ENCODE measurements at places on chromosomes 4 and X.
A peak's percentile ranks its signal among the peaks of the same experiment; 100 is the strongest.

- DNase-seq = peak; percentile 92
Observed at GRCh38 chr4:110610940-110611831, 11.7 kb downstream of the PITX2 start.

DNA sequence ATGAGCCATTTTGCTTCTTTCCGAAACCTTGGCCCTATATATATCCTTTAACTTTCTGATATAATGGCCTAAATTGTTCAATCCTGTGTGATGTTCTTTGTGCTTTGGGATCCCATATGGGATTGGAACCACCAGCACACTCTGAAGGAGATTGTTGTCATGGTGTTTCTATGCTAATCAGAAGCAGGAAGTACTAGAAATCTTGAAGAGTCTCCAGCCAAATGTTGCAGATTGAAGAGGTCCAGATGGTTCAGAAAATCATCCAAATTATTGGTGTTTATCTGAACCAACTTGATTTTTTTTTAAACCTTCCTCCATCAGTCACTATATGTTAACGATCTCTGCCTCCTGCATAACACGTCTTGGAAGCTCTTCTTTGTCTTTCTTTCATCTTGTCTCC lies 72.8 kb downstream of the KIT start:
- DNase-seq = no peak

GRCh38 chr4:85672116-85672515 lies 197.2 kb downstream of the ARHGAP24 start:
- DNase-seq = no peak

DNA sequence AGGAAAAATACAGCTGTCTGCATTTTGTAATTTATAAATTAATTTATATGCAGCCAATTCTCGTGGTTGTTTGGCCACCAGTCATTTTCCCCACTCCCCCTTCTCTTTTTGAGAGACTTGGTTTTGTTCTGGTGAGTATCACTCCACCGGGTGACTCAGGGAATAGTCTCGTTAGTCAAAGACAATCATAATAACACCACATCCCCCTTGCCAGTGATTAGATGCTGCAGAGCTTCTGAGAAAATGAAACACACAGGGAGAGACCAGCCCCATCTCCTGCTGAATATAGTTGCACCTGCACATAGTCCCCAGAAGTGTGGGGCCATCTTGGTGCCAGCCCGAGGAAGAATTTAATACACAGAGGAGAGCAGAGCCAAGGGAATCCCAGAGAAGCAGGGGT lies 8.0 kb upstream of the FNIP2 start:
- DNase-seq = no peak

DNA sequence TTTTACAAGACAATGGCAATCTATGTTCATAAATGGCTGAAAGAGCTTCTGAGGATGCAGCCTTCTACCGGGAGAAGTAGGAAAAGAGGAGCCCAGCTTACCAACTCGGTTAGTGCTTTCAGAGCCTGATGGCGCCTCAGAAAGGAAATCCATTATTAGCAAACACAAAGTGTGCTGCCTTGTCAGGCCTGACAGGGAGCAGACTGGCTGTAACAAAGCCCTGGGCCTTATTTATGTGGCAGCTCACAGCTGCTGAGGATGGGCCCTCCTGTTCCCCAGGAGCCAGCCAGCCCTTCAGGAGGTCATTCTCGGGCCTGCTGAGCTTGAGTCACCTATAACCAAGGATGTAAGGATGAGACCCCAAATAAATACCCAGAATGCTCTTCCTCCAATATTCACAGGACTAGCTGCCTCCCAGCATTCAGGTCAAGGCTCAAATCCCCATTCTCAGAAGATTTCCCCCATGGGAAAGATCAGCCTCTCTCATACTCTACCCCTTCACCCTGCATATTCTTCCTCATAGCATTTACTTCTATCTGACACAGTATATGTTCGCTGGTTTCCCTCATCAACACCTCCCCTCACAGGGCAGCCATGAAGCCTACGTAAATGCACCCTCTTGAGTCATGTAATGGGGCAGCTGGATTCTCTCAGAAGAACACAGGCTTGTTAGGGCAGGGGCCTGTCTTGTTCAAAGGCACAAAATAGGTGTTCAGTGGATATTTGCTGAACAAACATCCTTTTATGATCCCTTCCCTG lies 227.0 kb upstream of the RASGEF1B start:
- peak; percentile 37 for DNase-seq

DNA sequence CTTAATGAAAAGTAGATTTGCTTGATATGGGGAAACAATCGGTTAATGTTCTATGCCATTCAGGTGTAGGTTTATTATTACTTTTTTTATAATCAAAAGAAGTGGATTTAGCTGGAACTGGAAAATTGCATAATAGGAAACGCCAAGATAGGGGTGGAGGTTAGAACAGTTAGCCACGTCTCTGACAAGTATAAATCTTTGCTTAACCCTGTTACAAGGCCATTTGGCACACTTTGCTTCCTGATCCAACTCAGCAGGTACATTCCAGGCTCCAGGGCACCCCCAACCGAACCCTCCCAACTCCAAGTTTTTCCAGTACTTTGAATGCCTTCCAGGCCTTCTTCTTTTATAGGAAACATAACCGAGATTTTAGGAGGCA lies 50.6 kb upstream of the ACSL4 start:
- DNase-seq = no peak

GRCh38 chr4:144171697-144172096 lies 31.2 kb upstream of the GYPA start:
- no peak for DNase-seq

- no peak for DNase-seq
Observed at GRCh38 chr4:69116645-69117321, 20.5 kb downstream of the UGT2B7 start.

GRCh38 chr4:168257768-168258167 lies 60.8 kb downstream of the DDX60 start:
- no peak for DNase-seq

DNA sequence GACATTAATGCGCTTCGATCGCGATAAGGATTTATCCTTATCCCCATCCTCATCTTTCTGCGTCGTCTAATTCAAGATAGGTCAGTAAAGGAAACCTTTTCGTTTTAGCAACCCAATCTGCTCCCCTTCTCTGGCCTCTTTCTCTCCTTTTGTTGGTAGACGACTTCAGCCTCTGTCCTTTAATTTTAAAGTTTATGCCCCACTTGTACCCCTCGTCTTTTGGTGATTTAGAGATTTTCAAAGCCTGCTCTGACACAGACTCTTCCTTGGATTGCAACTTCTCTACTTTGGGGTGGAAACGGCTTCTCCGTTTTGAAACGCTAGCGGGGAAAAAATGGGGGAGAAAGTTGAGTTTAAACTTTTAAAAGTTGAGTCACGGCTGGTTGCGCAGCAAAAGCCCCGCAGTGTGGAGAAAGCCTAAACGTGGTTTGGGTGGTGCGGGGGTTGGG lies 528 bp upstream of the FGF2 start:
- DNase-seq = no peak

GRCh38 chr4:80143307-80143679 lies 54.0 kb upstream of the PRDM8 start:
- DNase-seq = no peak

GRCh38 chr4:139844057-139844456 lies 178.4 kb downstream of the MGST2 start:
- DNase-seq = no peak

DNA sequence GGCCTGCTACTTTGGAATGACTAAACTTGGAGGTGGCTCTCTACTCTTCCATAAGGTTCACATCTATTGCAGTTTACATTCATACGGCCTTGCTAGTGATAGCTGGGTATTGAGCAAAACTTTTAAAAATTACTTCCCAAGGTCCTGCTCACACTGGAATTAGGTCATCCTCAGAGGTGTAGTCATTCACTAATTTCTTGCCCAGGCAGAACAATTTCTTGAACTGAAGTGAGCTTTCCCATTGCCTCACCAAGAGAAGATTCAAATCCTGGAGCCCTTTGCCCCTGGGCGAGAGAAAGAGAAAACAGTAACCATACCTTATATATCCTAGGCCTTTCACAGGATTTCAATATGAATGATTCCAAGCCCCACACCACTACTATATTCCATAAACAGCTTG lies 109.2 kb downstream of the GUCY2F start:
- no peak for DNase-seq

GRCh38 chrX:11366998-11367595 lies 73.9 kb downstream of the AMELX start:
- DNase-seq = no peak

GRCh38 chr4:98816816-98817215 lies 112.1 kb downstream of the EIF4E start:
- no peak for DNase-seq

DNA sequence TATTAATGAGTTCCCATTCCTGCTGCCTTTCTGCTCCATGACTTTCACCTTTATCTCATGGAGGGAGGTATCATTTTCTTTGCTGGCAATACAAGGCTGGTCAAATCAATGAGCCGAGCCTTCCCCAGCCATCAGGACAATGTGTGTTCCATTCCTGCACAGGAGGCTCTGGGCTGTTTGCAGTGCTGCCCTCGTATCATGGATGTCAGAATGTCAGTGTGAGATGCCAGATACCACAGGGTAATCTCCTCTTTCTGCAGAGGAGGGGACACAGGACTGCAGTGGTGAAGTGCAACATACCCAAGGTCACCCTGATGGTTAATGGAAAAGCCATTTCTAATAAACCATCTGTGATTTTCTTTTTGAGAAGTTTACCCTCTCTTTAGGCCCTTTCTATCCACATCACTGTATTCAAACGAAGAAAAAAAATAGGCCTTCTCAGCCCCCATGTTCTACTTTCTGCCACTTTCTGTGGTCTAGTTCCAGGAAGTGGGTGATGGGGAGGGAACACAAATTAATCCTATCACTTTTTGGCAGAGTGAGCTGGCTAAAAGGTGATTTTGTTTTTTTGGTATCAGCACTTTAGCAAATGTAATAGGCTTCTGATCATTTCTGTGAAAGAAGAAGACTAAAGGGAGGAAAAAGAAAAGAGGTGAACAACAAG lies 490.2 kb upstream of the BOD1L1 start:
- no peak for DNase-seq

DNA sequence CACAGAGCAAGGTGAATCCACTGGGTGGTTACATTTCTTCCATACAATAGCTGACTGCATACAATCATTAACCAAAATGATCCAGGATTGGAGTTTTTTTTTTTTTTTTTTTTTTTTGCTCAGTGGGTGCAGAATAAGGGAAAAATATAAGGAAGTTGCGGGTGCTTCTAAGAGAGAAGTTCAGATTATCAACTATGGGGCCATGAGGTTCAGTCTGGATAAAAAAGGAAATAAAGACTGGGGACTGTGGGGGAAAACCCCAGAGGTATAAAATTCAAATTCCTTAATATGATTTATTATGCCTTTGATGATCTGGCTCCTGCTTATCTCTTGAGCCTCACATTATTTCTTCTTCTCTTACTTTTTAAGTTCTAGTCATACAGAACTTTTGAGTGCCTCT lies 5.9 kb upstream of the EIF1AX start:
- peak; percentile 57 for DNase-seq

GRCh38 chr4:121221608-121222007 lies 57.5 kb upstream of the TNIP3 start:
- no peak for DNase-seq

GRCh38 chr4:153547520-153547919 lies 81.4 kb downstream of the TMEM131L start:
- DNase-seq = no peak

GRCh38 chrX:70480660-70481018 lies 36.0 kb downstream of the DLG3 start:
- no peak for DNase-seq

DNA sequence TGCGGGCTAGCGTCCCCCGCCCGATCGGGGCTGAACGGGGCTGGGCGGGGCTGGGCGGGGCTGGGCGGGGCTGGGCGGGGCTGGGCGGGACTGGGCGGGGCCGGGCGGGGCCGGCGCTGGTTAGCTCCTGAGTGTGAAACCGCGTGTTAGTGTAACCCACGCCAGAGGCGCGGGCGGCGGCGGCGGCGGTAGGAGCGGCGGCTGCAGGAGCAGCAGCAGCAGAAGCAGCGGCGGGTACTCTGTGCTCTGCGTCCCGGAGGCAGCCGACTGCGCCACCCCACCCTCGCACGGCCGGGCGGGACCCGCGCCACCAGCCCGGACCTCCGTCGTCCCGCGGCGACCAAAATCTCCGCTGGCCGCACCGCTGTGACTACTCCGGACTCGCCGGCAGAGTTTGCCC lies 128.1 kb downstream of the LAS1L start:
- no peak for DNase-seq

GRCh38 chr4:98996056-98996764 lies 689 bp downstream of the METAP1 start:
- peak; percentile 55 for DNase-seq

GRCh38 chrX:24025741-24026403 lies 1.1 kb downstream of the KLHL15 start:
- DNase-seq = peak; percentile 83

DNA sequence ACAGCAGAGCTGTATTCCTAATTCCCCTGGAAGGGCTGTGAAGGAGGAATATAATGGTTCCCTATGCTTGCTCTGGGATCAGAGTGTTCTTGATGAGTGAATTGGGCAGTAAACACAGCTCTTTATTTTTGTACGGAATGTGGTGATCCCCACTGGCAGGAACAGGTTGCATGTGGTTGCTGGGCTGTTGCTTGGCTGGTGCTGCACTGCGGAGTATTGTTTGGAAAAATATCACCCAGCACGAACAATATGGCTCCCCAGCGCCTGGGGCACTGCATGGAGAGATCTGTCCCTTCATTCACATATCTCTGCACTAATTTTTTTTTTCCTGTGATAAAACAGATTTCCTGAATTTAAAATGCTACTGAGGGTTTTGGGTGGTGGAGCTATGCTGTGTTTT lies 119.7 kb downstream of the MGST2 start:
- no peak for DNase-seq

DNA sequence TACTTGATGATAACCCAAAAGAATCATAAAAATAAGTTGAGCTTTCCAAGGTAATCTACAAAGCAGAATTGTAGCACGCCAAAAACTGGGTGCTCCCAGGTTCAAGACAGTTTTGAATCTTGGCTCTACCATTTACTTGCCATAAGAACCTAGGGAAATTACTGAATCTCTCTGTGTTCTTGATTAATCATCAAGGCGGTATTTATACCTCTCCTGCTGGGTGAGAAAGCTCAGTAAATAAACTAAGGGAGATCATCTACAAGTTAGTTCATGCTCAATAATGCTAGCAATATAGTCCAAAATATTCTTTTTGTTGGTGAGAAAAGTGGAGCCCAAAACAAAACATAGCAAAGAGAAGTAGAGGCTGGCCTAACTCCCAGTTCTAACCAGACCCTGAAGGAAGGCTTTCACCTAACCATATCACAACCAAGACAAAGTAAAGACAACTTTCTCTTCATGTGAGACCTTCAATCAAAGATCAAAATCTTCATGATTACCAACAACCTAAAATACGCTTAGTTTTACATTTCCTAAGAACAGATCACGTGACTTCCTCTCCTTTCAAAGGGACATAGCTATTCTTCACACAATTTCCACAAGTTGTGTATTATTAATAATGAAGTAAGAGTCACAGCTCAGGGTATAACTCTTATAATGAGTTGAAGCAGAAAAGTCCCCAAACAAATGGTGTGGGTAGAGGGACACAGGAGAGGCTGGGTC lies 34.4 kb downstream of the TNIP3 start:
- DNase-seq = no peak

DNA sequence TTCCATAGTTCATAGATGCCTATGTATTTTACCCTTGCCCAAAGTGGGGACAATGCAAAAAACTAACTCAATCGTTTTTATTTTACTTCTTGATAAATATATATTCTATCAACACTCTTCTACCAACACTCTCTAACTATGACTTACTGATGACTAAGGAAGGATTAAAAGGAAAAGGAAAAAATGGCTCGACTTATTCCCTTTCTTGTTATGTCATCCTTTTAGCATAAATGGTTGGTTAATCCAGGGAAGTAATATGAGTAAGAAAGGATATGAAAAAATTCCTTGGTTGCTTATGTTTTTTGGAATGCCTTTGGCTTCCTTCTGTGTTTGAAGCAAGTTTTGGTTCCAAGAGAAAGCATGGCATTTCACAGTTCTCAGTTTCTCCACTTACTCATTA lies 1087.1 kb downstream of the C4orf33 start:
- DNase-seq = no peak
